AG04449 (cell line): ENCODE measurements at places on chromosomes 6 and 20.

DNA sequence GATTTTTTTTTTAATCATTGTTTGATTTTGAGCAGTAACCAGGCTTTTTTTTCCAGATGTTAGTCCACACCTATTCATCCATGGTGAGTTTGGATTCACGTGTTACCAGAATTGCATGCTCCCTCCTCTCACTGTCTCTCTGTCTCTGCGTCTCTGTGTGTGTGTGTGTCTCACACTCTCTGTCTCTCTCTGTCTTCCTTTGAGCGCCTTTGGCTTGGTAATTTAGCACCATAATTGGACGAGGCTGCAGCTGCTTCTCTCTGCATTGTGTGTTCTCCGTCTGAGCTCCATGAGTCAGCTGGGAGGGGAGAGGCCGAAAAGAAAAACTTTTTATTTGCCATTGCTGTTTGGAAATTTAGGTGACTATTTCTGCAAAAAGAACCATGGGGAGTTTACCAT, 3.4 kb downstream of the TFAP2B start:
- DNase-seq, result no peak

DNA sequence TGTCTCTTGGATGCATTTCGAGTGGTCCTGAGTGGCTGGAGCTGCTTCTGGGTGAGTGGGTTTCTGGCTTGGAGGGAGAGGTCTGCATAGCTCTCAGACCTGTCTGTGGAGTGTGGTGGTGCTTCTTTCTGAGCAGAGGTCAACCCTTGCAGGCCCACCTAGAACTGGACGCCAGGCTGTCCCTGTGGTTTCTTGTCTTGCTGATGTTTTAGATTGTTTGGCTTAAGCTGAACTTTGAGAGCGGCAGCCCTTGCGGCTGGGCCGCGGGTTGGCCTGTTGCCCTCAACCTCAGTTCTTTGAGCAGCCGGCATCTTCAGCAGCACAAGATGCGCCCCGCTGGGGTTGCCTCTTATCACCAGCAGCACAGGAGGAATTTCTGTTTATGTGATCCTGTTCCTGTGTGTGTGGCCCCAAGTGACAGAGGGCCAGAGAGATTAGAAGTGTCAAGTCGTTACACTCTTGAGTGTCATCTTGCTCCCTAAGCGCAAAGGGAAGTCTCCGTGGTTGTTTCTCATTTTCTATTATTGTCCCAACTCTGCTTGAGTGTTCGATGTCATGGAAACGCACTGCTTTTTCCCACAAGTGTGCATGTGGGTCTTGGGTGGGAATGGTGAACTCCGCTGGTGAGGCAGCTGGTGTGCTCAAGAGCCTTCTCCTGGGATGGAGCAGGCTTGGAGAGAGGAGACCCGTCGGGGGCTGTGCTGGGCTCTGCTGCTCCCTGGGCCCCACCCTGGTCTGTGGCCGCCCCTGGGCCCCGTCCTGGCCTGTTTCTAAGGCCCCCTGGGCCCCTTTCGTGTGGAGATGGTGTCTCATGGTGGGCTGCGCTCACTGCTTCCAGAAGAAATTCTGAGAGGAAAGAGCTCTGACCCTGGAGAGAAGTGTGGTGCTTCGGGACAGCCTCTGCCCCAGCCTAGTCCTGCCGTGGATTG, 20.1 kb upstream of the SLC22A1 start:
- DNase-seq, result no peak

DNA sequence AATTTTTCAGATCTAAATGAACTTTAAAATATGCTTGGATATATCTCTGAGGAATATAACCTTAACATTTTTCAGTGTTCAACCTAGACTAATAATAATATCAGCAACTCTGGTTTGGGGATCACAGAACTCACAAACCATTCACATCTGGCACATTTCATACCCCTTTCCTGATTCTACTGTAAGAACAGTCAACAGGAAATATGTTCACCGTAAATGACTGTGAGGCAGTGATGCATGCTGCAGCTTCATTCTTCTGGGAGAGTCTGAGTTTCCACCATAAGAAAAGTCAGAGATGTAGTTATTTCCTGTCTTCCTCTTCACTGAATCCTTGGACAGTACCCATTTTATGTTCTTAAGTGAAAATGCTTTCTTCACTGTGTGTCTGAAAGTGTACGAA, 134.2 kb upstream of the IFNGR1 start:
- DNase-seq, result no peak

GRCh38 chr6:43873806-43874714, 104.0 kb downstream of the VEGFA start:
- no peak for DNase-seq
